ENCODE measurements at places on chromosomes 1 and 21.

DNA sequence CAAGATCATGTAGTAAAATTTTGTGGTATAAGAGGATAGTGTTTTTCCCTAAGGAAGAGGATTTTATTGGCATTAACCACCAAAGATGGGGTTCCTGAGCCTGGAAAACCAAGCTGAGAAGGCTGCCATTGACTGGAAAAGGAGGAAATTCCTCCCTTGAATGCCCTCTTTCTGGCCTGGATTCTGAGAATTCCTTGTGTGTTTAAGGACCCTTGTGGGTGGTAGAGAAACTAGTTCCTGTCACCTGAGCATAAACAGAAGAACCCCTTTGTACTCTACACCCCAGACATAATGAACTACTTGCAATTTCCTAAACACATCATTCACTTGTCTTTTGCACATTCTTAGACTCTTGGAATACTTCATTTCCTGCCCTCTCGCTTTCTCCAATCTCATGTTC, 33.1 kb upstream of the CEP350 start:
- peak; percentile 52 for DNase-seq

DNA sequence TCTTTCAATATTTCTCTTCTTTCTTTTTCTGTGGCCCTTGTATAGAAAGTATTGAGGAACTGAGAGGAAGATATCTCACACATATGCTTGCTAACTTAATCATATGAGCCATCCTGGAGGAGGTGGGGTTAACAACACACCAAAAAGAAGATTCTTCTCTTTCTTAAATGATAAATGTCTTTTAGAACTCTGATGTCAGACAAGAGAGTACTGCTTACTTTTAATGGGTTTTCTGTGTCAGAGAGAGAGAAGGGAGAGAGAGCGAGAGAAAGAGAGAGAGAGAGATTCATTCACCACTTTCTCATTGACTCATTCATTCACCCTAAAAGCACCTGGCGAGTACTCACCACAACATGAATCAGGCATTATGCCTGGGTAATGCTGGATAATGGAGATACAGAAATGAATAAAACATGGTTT, 250.3 kb upstream of the SGIP1 start:
- no peak for DNase-seq

DNA sequence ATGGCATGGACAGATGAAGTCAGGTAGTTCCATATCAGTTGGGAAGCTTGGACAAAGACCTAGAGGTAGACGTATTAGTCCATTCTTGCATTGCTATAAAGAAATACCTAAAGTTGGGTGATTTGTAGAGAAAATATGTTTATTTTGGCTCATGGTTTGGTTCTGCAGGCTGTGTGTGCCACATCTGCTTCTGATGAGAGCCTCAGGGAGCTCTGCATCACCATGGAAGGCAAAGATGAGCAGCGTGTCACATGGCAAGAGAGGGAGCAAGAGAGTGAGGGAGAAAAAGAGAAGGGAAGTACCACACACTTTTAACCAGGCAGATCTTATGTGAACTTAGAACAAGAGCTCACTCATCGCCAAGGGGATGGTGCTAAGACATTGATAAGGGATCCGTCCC, 9.0 kb downstream of the TSACC start:
- DNase-seq = no peak

- peak; percentile 23 for DNase-seq
Observed at GRCh38 chr1:220685879-220686278, 4.3 kb upstream of the C1orf115 start.

GRCh38 chr1:151809290-151809984, 4.2 kb upstream of the LINGO4 start:
- DNase-seq = no peak

- DNase-seq = no peak
Observed at GRCh38 chr1:57966340-57966739, 542.5 kb upstream of the DAB1 start.

GRCh38 chr1:59025201-59025600, 241.4 kb upstream of the JUN start:
- DNase-seq = no peak

- no peak for DNase-seq
Observed at GRCh38 chr1:76961181-76961819, 94.0 kb downstream of the ST6GALNAC5 start.

DNA sequence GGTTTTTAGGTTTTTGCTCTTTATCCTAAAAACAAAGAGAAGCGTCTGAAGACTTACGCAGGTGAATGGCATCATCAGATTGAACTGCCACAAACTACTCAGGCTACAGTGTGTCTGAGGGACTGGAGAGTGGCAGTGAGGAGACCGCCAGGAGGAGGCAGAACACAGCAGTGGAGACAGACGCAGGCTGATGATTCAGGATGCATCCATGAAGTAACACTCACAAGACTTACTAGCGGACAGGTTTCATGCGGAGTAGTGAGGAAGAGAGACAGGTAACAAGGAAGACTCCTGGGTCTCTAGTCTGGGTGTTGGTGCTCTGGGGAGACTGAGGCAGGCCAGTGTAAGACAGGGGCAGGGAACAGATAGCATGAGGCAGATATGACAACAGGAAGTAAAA, 5.7 kb downstream of the HSF2BP start:
- no peak for DNase-seq

- DNase-seq = no peak
Observed at GRCh38 chr21:45588086-45588825, 46.0 kb upstream of the SLC19A1 start.

DNA sequence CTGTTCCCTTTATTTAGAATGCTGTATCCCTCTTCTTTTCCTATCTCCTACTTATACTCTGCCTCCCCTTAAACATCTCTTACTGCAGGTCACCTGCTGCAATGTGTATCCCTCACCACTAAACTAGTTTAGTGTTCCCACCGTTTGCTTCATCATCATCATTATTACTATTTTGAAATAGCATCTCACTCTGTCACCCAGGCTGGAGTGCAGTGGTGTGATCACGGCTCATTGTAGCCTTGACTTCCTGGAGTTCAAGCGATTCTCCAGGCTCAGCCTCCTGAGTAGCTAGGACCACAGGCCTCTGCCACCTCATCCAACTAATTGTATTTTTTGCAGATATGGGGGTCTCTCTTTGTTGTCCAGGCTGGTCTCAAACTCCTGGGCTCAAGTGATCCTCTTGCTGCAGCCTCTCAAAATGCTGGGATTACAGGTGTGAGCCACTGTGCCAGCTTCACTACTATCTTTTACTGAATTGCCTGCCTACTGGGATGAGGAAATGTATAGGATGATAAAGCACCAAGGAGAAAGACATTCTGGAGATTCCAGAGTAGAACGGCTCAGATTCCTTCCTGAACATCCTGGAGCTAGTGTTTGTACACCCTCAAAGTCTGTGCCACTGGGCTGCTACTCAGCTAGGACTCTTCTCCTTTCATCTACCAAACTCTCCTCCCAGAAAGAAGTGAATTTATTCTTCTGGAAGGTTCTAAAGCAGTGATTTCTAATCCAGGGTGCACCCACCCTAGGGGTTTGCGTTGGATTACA, 8.6 kb upstream of the IFNAR1 start:
- DNase-seq = no peak

- DNase-seq = no peak
Observed at GRCh38 chr1:229035054-229035747, 235.7 kb upstream of the RAB4A start.

GRCh38 chr1:28135371-28136168, 40.9 kb downstream of the PTAFR start:
- no peak for DNase-seq

- DNase-seq = peak; percentile 70
Observed at GRCh38 chr1:86502721-86503405, 34.1 kb downstream of the CLCA1 start.

- no peak for DNase-seq
Observed at GRCh38 chr1:192887426-192887825, 78.6 kb downstream of the RGS2 start.

DNA sequence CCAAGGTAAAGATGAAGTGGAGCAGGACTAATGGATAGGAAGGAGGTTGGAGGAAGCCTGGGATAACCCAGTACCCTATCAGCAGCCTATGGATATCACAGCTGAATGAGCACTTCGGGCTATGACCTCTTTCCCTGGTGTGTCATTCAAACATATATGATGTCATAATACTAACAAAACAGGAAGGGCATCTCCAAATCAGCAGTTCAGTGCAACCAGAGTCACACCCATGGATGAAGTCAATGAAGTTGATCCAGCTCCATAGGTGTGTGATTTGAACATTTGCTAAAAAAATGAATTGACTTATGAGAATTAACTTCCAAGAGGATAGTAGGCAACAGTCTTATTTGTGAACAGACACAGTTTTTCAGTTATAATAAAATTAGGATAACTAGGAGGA, 1.7 kb upstream of the C1orf116 start:
- DNase-seq = peak; percentile 59

GRCh38 chr1:53060579-53060978, 1.4 kb upstream of the PODN start:
- no peak for DNase-seq

GRCh38 chr1:203126866-203127665, 460 bp upstream of the ADORA1 start:
- no peak for DNase-seq

DNA sequence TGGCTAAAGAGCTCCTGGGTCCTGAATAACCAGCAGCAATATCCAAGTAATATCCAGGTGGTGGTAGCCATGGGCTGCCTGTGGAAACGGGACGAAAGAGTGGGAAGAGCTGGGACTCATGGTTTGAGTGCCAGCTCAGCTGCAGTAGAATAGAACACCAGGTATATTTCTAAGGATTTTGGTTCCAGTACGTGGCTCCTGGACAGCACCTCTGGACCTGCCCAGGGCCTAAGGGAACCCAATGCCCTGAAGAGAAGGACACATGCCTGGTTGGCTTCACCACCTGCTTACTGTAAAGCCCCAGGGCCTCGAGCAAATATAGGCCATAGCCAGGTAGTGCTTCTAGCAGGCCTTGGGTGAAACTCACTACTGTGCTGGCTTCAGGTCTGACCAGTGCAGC, 566.7 kb downstream of the KIF26B start:
- DNase-seq = no peak

GRCh38 chr1:4563586-4563985, 90.8 kb upstream of the AJAP1 start:
- DNase-seq = no peak

DNA sequence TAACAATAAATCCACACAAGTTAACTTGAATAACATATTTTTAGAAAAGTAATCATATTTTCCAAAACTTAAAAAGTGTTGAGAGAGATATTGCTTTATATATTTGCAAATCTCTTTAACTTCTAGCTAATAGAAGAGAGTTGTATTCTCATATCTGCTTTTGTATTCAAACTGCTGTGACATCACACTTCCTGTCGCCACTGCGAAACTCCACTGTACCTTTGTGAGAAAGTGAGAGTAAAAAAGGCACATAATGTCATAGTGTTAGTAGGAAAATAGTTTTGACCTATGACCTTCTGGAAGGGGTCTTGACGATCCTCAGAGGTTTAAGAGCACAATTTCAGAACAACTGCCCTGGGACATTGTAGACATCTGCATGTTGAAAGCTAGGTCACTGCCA, 21.6 kb downstream of the AK5 start:
- no peak for DNase-seq

GRCh38 chr1:211603191-211603701, 24.3 kb upstream of the SLC30A1 start:
- no peak for DNase-seq

DNA sequence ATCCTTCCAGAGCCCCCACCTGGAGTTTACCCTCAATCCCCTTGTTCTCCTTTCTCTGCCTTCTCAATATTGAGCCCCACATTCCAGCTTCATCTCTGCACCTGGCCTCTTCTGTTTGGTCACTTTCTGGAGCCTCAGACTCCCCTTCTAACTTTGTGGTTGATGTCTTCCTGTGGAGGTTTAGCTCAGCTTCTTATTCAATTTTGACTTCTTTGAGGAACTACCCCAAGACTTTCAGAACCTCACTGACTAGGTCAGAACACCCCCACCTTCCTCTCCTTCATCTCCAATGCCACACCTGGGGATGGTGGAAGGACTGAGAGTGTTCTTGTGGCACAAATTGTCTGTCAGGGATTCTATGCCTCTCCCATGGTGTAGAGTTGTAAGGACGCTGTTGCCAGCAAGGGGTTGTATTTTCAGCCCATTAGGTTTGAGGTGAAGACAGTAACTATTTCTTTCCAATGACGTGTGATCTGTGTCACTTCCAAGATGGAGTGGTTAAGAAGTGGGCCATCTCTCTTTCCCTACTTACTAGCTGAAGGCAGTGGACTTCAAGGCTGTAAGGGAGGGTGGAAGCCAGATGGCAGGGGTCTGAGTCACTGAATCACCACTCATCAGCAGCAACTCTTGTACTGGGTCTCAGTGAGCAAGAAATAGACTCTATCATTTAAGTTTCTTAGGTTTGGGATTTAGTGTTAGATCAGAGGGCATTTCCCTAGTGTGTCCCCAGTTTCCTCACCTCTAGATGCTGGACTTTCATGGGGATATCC, 80.6 kb downstream of the PAPPA2 start:
- DNase-seq = no peak

DNA sequence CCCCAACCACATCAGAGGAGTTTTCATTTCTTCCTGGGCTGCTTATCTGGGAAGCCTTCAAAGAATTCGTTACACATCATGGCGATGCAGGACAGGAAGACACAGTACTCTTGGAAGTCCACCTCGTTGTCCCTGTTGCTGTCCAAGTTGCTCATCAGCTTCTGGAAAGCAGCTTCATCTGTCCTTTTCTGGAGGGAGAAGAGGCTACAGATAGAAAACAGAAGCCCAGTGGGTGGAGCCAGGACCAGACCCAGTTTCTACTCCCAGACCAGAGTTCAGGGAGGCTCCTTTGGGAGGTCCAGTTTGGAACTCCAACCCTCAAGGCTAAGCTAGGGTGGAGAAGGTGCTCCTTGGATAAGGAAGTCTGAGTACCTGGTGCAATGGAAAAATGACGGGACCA, 1.9 kb downstream of the S100A4 start:
- DNase-seq = no peak
